ENCODE measurements at places on chromosomes 7 and 10. TPM values are rescaled to one million over a fixed set of nuclear protein-coding genes. Genes with fewer than 3 reads are reported as not detected.

Gene GDF10
- total RNA-seq: 0.36 TPM

Gene NKX1-2
- total RNA-seq: not detected

Gene NPTX2
- 22.7 TPM for total RNA-seq

Gene CYP2C9
- total RNA-seq: not detected

Gene NANOS1
- 10.5 TPM for total RNA-seq

Gene FOXI2
- total RNA-seq: not detected

Gene OR6B1
- total RNA-seq: not detected

Gene SPDYE16
- not detected for total RNA-seq

Gene LBX1
- total RNA-seq: 25.9 TPM

Gene NSUN5
- total RNA-seq: 48.3 TPM

Gene SPDYE17
- total RNA-seq: not detected

DNA sequence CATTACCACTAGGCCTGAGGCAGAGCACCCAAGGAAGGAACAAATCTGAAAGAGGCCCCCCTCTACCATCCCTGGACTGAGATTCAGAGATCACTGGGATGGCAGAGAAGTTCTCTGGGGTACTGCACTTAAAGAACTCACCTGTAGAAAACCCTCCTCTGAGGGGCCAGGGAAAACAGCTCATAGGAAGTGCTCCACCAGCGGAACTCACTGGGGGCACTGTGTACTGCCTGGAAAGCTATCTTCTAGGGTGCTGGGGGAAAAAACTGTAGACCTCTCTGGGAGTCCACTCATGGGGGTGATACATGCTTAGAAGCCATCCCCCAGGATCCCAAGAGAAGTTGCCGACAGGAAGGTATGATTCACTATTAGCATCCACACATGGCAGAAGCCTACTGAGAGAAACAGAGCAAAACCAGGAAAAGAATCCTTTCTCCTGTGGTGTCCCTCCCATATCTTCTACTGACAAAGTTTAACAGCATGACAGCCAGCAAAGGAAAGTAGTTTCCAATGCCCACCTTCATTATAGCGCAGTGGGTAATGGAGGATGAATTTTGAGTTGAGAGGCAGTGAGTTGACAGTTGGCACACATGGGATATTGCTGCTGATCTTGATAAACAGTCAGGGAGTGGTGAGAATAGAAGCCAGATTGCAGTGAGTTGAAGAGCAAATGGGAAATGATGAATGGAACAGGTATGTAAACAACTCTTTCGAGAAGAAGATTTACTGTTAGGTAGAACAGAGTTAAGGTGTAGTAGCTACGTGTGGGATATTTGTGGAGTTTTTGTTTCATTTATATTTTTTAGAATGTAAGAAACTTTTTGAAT, 20.9 kb downstream of the ANKIB1 start:
- no peak for DNase-seq

- DNase-seq: no peak
Measured at GRCh38 chr10:30581779-30582380, 47.7 kb downstream of the LYZL2 start.

DNA sequence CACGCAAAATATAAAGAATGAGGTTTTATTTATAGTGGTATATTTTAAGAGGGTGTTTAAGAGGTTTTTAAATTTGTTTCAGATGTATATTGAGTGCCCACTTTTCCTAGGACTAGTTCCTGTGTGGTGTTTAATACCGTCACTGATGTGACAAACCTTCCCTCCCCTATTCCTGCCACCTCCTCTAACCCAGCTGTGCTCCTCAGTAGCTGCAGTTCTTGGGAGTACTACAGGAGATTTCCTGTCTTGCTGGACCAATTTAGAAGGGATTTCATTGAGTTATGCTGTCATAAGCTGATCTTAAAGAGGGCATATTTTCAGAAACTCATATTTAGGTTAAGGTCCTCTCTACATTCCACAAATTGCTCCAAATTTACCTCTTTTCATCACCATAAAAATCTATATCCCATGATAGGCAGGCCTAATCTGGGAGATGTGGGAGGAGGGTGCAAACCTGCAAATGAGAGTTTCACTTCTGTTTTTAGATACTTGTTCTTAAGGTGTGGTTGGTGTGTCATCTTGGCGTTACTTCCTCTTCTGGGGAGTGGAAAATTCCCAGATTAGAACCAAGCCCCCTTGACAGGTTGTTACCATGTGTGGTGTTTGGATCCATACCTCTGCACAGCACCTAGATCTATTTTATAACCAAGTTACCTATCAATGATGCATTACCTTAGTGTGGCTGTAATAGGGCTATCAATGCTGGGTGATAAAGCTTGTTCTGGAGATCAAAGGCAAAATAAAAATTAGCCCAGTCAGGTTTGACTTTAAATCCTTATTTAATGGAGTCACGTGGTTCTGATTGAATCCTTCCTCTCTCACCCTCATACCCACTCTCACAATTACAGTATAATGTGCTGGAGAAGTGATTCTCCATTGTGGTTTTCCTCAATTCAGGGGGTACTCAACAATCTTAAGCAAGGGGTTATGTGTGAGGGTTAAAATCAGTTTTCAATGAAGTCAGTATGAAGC, 141.1 kb downstream of the CDK14 start:
- DNase-seq: no peak

DNA sequence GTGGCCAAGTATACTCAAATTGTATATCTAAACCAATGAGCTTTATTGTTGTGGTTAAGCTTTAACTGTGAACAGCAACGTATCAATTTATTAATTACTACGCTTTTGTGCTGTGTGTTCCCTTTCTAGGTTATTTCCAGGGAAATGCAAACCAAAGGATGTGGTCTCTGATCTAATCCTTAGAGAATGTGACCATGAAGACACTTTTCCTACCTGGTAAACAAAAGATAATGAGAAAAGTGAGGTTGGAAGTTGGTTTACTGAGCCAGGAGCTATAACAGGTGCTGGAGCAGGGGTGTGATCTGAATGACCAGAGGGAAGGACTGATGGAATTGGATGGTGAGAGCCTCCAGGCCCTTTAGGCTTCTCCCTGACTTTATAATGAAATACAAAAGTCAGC, 25.4 kb upstream of the CALU start:
- no peak for DNase-seq

DNA sequence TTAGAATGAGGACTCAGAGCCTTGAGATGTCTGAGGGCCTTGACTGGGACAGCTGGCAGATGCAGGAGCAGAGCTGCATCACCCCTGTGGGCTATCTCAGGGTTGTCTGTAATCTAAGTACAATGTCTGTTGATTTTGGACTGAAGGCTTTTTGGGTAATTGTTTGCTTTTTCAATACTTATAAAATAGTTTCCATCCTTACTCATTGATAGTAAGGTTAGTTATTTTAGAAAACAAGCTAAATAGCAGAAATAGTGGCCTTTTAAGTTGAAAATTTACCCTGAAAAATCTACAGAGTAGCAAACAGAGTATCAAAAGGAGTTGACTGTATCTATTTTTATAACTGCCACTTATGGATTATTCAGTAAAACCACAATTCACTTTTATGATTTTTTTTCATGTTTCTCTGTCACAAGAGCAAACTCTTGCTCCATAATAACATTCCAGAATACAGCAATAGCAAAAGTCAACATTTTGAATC, 179.7 kb downstream of the CFTR start:
- no peak for DNase-seq

DNA sequence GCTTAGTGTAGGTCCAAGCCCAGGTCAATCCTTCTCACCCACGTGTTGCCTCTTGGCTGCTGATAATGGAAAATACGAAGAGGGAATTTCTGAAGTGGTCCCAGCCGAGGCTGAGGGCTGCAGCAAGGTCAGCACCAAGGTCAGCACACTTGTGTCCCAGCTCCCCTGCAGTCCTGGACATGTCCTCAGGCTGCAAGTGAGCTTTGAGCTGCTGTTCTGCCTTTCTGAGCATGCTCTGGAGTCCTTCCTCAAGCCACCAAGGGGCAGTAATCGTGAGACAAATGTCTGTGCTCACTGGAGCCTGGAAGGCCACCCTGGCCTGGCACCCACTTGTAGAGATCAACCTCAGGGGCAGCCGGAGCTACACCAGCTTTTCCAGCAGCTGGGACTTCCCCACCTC, 28.3 kb downstream of the DRGX start:
- DNase-seq: no peak

DNA sequence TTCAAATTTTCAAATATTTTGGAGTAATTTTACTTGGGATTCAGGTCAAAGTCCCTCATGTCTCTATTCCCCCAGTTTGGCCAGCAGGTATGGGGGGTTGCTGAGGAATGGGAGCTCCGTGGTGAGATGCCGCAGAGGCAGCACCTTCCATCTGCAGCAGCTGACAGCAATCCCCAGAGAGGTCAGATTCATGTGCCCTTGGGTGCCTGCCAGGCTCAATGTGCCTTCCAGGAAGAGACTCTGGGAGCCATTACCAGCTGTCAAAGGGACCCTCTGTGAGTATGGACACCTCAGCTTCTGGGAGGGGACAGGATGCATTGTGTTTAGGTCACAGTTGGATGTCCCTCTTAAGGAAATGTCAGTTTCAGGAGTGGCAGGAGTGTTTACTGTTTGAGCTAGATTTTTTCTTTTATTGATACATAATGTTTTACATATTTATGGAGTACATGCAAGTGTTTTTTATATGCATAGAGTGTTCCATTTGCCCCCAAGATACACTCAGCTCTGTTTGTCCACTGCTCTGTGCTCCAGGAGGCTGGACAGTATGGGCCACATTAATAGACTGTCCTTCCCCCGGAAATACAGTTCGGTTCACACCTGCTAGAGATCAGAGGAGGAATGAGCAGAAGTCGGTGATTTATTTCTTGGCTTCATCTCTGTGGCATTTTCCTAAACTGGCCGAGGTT, 75.3 kb upstream of the GRB10 start:
- DNase-seq: no peak

- DNase-seq: no peak
Measured at GRCh38 chr7:35967366-35968139, 166.7 kb downstream of the SEPTIN7 start.

DNA sequence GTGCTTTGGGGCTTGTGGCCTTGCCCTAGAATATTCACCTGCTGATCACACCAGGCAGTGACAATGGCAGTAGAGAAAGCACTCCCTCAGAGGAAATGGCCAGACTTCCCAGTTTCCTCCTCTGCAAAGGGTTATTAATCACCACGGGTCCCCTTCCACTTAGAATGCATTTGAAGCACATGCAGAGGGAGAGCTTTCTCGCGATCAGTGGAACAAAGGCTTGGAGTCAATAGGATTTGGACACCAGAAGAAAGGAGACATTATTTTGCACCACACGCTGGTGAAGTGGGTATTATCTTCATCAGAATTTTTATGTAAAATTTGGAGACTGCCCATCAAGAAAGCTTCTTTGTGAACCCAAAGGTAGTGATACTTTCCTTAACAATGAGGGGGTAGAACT, 35.4 kb upstream of the INHBA start:
- no peak for DNase-seq

DNA sequence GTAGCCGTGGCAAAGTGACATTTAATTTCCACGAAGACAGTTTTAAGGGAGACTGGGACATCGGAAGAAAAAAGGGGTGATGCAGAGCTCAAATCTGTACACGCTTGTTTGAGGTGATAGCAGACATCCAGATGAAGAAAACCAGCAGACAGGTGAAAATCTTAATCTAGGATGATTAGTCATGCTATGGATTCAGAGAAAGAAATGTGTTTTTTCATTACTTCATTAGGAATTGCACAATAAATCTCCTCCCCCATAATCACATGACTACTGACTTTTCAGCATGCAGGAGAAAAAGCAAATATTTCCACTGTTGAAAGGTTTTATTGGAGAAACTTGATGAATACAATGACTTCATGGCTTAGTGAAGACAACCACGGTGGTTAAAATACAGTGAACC, 2.5 kb downstream of the NUDT5 start:
- no peak for DNase-seq

GRCh38 chr10:45424668-45425404, 50.8 kb downstream of the ALOX5 start:
- DNase-seq: no peak

DNA sequence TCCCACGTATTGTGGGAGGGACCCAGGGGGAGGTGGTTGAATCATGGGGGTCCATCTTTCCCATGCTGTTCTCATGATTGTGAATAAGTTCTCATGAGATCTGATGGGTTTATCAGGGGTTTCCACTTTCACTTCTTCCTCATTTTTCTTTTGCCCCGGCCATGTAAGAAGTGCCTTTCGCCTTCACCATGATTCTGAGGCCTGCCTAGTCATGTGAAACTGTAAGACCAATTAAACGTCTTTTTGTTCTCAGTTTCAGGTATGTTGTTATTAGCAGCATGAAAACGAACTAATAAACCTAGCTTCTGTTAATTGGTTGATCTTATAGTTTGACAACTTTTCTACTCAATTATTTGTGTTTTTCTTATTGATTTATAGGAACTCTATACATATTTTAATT, 206.3 kb downstream of the NXPH1 start:
- no peak for DNase-seq

DNA sequence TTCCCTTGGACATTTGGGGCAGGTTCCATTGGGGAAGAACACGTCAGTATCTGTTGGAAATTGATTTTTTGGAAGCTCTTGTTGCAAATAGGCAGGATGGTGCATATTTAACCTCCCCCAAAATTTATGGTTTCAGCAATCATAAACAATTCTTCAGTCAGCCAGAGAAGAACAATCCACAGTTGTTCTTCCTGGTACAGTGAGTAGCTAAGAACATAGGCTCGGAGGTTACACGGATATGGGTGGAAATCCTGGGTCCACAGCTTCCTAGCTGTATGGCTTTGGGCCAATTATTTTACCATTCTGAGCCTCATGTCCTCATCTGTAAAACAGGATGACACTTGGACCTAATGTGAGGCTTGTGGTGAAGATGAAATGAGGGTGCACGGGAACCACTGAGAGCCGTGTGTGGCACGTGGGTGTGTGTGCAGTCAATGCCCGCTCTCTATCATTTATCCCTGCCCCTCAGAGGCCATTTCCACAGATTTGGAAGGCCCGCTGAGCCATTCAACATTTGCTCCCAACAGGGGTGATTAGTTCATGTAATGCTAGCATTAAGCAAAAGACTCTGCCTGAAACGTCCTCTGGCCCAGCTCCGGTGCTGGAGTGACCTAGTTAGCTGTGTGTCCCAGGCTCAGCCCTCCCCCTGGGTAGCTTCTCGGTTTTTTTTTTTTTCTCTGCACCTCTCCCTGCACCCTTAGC, 9.7 kb downstream of the CAMK1D start:
- no peak for DNase-seq

- no peak for DNase-seq
Measured at GRCh38 chr10:98589007-98589406, 142.3 kb upstream of the HPS1 start.

DNA sequence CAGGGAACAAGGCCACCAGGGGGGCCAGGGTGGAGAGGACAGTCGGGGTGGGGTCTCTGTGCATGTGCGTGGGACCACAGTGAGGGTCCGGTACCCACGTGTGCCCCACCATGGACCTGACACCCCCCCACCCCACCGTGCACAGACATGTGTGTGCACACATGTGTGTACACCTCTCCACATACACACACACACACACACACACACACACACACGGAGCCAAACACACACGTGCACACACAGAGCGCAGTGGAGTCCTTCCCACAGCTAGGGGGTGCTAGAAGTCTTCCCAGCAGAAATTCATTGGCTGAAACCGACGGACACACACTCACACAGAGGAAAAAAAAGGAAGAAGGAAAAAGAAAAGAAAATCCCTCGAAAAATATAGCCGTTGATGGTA, 42.8 kb upstream of the GNA12 start:
- DNase-seq: no peak

GRCh38 chr10:84341983-84342382, 13.6 kb downstream of the CCSER2 start:
- DNase-seq: no peak
